Occipital lobe (tissue), 3 donors: ENCODE measurements at places on chromosomes 1 and 21. TPM values are rescaled to one million over a fixed set of nuclear protein-coding genes. Genes with fewer than 3 reads are reported as not detected.

GRCh38 chr1:173269490-173270230 lies 62.5 kb upstream of the TNFSF4 start:
- no peak for DNase-seq

GRCh38 chr1:17232759-17233661 lies 15.9 kb upstream of the PADI3 start:
- DNase-seq = no peak

DNA sequence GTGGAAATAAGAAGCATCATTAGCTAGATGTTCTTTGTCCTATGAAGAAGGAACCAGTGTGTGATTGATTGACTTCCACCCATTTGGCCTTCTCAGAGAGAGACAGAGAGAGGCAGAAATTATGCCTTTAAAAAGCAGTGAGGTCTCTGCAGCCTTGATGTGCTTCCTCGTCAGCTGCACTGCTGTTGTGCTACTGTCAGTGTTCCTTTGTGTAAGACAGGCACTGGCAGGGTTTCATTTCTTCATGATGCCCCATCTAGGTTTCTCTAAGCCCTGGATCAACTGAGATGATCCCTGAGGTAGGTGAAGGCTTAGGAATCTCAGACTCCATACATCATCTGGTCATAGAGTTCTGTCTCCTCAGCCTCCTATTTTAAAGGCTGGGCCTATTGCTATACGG lies 34.9 kb downstream of the GPR3 start:
- DNase-seq = no peak

DNA sequence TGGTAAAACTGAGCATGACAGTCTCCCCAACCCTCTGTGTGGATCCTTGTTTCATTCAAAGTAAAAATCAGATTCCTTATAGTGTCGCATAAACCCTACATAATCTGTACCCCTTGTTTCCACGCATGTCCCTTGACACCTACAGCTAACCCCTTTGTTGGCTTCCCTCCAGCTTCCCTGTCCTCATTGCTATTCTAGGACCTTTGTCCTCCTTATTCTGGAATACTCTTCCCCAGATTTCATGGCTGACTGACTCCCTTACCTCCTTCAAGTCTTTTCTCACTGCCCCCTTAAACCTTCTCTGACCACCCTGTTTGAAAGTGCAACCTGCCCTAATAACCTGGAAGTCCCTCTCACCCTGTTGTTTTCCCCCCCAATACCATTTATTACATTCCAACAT lies 4.0 kb downstream of the RNF11 start:
- no peak for DNase-seq

DNA sequence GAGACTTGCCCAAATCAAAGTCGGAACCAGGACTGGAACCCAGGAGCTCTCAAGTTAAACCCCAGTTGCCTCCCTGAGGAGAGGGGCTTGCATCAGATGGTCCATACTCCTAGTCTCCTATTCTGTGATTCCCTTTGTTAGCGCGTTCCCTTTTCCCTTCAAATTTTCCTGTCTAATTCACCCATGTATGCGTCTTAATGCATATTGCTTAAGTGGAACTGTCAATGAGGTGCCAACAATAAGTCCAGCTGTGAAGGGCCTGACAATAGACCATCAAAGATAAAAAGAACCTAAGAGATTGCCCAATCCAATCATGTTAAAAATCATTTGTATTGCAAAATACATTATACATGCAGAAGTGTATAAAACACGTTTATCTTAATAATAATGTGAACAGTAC lies 634 bp upstream of the SPATA6 start:
- no peak for DNase-seq

DNA sequence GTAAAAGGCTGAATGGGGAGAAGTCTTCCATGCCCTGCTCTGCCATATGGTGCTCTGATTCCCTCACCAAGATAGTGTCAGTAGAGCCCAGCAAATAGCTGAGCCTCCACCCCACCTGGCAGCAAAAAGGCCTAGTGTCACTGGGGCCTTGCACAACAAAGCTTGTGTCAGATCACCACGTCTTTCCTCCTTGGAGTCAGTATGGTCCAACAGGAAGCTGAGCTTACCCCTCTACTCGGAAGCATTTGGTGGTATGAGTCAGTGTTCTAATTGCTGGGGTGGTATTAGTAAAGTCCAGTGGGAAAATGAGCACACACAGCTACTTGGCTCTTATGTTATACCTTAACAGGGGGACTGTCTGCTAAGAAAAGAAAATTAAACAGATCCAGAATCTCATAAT lies 18.7 kb upstream of the RRP15 start:
- DNase-seq = no peak

DNA sequence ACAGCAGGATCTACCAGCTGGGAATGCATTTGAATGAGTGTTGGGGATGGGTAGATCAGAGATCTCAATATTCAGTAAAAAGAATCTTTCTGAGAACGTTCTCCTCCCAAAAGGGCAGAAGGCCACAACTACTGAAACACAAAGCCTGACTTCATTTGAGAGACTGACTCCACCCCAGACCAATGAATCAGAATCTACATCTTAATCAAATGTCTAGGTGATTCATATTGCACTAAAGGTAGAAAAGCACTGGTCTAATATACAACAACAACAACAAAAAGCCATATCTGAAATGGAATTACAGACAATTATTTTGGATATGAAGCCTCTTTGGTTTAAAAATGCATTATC lies 123.9 kb downstream of the SMYD3 start:
- DNase-seq = no peak

DNA sequence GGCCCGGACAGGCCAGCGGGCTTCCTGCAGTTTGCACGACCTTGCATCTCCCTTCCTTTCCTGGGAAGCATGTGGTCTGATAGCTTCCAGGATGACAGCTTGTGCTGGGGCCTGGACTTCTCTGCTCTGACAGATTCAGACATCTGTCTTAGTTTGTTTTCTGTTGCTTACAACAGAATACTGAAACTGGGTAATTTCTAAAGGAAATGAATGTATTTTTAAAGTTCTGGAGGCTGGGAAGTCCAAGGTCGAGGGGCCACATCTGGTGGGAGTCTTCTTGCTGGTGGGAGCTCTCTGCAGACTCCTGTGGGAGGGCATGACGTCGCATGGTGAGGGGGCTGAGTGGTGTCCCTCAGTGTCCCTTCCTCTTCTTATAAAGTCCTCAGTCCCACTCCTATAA lies 35.3 kb upstream of the TENT5B start:
- DNase-seq = no peak

DNA sequence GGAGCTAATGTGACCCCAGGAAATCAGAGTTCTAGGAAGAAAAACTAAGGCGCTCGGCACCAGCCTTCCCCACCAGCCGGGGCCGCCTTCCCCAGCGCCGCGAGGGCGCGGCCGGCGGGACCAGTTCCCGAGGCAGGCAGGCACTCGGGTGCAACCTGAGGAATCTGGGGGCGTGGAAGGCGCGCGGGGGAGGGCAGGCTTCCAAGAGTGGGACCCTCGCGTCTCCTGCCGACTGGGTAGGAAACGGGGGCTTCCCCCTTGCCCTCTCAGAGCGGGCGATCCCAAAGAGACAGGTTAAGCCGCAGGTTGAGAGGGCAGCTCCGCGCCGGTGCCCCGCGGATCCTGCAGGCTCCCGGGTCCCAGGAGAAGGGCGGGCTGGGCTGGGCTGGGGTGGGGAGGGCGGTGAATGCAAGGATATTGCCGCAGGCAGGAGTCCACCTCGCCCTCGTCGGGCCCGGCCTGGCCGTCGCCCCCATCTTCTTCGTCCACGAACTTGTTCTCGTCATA lies 431 bp downstream of the ARPC5 start:
- DNase-seq = no peak

DNA sequence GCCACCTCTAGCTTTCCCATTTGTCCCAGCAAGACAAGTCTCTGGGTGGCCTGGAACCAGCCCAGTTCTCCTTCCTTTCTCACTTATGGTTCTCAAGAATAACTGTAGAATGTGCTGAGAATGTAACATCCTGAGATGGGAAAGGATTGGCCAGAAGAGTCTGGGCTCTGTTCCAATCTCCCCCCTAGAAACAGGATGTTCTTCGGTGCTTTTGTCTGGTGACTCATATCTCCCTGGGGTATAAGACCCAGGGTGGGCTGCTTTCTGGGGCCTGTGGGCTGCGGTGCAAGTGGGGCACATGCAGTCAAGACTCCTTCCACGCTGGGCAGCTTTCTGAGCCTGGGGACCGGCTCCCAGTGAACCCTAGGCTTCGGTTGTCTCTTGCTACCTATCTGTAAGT lies 251.2 kb upstream of the POU3F1 start:
- DNase-seq = no peak

GRCh38 chr1:235017719-235018118 lies 110.9 kb downstream of the TOMM20 start:
- no peak for DNase-seq

- DNase-seq = no peak
These were observed 28.1 kb downstream of the COL16A1 start for GRCh38 chr1:31675756-31676155.

PGBD5 gene
- total RNA-seq = 25.6 TPM

FLG gene
- total RNA-seq = not detected

ISG20L2 gene
- total RNA-seq = 6.2 TPM

SIM2 gene
- not detected for total RNA-seq
